Activated CD4-positive, alpha-beta T cell treated with anti-CD3 and anti-CD28 coated beads, Interleukin-2, amount 50 U/mL, for 1 hour (primary cell): ENCODE measurements at places on chromosomes 3 and 15.

GRCh38 chr15:82771789-82772607 is 33.9 kb downstream of the FSD2 start:
- DNase-seq: no peak

GRCh38 chr15:43266834-43267233 is at the start of gene TGM5:
Gene TGM5, minus strand, starts transcription at chr15:43266928. Its CDS starts 79 bp downstream, at chr15:43266849.
- no peak for DNase-seq

DNA sequence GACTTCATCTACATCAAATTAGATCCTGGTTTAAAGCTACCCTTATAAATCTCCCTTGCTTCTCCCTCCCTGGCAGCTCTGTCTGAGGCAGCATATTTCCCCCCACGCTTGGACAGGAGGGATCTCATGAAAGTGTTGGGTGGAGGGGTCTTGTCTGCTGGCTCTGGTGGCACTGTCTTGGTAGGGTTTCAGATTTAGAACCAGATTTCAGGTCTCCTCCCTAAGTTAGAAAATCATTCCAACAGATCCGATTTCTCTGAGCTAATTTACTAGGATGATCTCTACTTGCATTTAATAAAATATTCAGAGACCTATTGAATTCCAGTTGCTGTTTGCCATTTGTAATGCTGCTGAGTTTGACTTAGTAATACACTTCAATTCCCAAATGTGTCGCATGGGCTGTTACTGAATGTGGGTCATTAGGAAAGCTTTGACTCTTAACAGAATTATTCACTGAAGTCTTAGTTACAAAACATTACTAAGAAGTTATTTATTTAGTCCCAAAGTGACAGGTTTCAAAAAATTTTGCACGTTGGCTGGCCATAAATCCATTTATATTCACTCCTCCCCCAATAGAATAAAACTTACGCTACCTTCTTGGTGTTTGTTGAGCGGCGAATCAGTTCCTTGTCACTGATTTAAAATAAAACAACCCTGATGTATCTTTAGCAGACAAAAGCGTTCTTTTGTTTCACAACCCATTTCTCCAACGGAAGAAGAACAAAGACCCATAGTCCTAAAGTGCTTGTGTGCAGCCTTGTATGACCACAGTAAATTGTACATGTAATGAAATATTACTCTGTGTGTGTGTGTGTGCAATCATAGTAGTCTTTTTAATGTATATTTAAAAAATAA is 84.5 kb downstream of the TRAK1 start:
- no peak for DNase-seq

GRCh38 chr3:17841190-17841828 is 98.9 kb upstream of the TBC1D5 start:
- DNase-seq: peak; percentile 74

GRCh38 chr15:99408236-99409096 is 157.2 kb downstream of the LRRC28 start:
- no peak for DNase-seq

DNA sequence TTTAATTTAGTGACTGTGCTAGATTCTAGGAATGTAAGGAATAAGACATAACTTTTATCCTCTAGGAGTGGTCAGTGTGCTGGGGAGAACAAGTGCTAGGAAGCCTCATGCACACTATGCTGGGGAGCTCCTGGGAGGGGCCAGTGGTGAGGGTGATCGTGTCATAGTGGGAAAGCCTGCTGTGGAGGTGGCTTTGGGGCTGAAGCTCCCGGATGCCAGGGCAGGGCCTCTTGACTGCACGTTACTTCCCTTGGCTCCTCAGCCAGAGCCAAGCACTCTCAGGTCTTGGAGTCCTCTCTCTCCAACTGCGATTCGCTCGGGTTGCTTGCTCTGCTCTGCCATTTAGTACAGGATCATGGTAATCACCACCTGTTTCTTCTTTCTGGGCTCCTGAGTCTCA is 33.6 kb downstream of the SQOR start:
- no peak for DNase-seq

DNA sequence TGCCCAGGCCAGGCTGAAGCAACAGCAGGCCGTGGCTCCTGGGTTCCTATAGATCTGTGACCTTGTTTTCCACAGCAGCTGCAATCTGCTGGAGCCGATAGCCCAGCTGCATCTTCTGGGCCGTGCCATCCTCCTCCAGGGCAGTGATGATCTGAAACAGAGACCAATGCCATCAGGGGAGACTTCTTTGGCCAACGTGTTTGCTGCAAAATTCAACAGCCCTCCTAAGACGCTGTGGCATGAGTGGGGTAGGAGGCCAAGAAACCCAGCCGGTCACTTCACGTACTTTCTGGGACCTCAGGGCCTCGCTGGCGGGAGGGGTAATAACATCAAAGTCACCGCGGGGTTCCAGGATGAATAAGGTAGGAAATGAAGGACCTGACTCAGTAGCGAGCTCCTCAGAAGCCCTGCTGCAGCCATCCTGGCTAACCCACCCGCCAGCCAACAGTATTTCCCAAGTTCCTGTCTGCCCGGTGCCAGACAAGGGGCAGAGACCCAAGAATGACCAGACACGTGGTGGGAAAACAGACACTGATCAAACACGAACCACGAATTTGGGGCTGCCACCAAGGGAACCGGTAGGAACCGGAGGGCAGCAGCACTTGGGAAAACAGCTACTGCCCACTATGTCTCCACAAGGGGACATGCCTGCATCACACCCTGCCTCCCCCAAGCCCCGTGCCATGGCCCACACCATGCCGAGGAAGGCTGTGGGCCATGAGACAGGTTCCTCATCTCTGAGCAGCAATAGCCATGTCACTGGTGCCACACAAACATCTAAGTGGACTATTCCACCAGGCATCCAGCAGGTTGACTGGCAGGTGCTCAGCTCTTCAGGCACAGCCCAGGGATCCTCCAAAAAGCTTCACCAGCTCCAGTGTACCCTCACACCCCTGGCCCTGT is 25.2 kb downstream of the PLXNB1 start:
- DNase-seq: no peak

GRCh38 chr3:94525043-94525442 is 462.2 kb downstream of the NSUN3 start:
- no peak for DNase-seq

GRCh38 chr15:73946795-73947370 is 20.6 kb downstream of the LOXL1 start:
- DNase-seq: no peak

DNA sequence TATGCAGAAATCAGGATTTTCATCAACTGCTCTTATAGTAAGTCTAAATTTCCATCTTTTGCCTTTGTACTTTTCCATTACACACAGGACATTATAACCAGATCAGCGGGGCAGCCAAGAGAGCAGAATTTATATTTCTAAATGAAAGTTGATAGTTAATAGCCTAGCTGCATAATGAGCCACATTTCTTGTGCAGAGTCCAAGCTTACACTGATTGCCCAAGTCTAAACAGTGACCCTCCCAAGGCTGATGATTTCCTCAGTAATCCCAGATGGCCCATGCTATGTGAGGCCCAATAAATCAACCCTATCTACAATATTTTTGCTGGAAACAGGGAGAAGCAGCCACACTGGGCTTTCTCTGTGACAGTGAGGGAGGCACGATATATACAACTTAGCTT is 475.8 kb upstream of the KCNMB2 start:
- no peak for DNase-seq

DNA sequence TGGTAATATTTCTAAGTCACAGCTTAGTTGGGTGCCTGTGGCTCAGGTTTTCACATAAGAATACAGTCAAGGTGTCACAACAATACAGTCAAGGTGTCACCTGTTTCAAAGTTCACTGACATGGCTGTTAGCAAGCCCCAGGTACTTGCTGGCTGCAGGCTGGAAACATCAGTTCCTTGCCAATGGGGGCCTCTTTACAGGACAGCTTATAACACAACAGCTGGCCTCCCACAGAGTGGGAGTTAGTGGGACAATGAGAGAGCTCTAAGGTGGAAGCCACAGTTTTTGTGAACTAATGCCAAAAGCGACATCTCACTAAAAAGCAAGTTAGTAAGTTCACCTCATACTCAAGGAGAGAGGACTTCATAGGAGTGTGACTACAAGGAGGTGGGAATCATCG is 45.4 kb downstream of the GPR156 start:
- no peak for DNase-seq

- DNase-seq: peak; percentile 17
Observed at GRCh38 chr15:64355348-64355943, 527 bp downstream of the CSNK1G1 start.

GRCh38 chr15:76340803-76341365 is 4.3 kb downstream of the ISL2 start:
- peak; percentile 49 for DNase-seq

- DNase-seq: no peak
Observed at GRCh38 chr3:160434071-160434470, 15.5 kb downstream of the TRIM59 start.
